Stimulated activated naive CD8-positive, alpha-beta T cell treated with anti-CD3 and anti-CD28 coated beads, Interleukin-15, Interleukin-2, amounts not matched to agents 100 U/mL and 50 U/mL, for 24 hours (primary cell): ENCODE measurements at places on chromosomes 1 and 21.

DNA sequence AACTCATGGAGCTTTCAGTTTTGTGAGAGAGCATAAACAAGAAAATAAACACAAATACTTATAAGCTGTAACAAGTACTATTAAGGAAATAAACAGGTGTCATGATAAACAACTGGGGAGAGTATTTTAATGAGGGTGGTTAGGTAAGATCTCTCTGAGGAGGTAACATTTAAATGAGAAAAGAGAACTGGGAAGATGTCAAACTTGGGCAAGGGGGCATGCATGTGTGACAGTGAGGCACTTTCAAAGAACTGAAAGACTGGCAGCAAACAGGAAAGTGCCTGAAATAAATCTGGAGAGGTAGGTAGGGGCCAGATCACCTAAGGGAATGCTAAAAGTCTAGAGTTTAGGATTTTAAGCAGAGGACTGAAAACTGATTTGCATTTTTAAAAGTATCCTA lies 37.8 kb downstream of the NSL1 start:
- DNase-seq = no peak

DNA sequence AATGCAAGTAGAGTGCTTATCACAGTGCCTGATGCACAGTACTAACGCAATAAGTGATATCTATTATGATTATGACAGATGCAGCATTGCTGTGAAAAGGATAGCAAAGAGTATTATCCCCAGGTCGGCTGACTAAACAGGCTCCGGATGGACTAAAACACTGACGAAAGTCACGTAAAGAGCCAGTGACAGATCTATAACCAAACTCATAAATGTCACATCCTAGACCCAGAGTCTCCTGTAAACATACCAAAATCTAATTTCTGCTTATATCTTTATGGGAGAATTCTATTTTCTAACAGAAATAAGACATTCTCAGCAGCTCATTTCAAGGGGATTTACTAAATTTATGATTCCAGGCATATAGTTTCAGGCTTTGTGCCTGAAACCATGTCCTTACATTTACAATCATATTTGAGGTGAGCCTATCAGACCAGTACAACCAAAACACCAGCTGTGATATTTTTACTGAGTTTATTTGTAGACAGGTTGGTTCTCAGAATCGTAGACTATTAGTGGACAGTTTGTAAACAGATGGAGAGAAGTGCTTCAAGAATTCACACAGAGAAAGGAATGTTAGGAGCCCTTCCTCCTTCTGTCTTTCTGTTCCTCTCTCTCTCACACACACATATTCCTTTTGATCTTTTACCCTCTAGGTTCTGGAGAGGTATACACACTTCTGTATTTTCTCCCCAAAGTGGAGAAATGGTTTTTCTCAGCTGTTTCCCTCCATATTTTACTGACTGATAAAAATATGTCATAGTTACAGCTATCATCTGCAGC lies 52.4 kb upstream of the WDR26 start:
- no peak for DNase-seq

- no peak for DNase-seq
These were observed 186.3 kb downstream of the VPS13D start for GRCh38 chr1:12416101-12416500.

- no peak for DNase-seq
These were observed 43.5 kb downstream of the UMODL1 start for GRCh38 chr21:42114646-42115045.

GRCh38 chr1:219236933-219237610 lies 63.4 kb downstream of the LYPLAL1 start:
- DNase-seq = no peak

GRCh38 chr1:235502601-235503402 lies 1.4 kb downstream of the B3GALNT2 start:
- no peak for DNase-seq

GRCh38 chr1:173267453-173267945 lies 60.4 kb upstream of the TNFSF4 start:
- DNase-seq = no peak

- no peak for DNase-seq
These were observed 4.1 kb downstream of the MYBPH start for GRCh38 chr1:203171341-203172183.

GRCh38 chr1:219330001-219330400 lies 156.3 kb downstream of the LYPLAL1 start:
- DNase-seq = no peak

DNA sequence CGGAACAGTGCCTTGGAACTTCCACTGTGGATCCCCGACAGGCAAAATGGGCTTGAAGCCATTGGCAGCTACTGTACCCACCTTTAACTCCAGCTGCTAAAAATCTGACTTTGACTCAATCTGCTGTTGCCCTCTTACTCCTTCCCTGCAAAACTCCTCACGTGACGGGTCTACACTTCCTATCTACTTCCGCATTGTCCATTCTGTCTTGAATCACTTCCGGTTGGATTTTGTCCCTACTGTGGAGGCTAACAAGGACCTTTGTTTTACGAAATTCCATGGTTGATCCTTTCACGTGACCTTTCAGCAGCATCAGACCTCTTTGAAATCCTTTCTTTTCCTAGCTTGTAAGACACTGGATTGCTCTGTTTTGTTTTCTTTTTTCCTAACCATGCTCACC lies 268.4 kb downstream of the PRDM2 start:
- DNase-seq = no peak

DNA sequence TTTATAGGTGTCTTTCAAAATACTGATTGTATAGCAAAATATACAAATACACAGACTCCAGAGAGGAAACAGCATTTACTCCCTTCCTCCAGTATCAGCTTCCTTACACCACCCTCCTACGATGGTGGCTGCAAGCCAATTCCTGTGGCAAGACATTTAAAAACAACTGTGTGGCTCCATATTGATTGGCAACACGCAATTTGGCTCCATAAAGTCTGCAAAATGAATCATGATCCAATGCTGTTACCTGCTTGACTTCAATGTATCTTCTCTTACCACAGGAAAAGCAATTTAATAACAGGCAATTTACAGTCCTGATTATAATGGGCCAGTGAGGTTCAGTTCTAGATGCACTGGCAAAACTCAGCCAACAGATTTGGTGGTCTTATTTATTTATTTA lies 19.7 kb upstream of the ATP6V1G3 start:
- DNase-seq = no peak

GRCh38 chr1:230277201-230278025 lies 148.7 kb downstream of the PGBD5 start:
- no peak for DNase-seq

- no peak for DNase-seq
These were observed 4.2 kb upstream of the TFF3 start for GRCh38 chr21:42319376-42319775.

DNA sequence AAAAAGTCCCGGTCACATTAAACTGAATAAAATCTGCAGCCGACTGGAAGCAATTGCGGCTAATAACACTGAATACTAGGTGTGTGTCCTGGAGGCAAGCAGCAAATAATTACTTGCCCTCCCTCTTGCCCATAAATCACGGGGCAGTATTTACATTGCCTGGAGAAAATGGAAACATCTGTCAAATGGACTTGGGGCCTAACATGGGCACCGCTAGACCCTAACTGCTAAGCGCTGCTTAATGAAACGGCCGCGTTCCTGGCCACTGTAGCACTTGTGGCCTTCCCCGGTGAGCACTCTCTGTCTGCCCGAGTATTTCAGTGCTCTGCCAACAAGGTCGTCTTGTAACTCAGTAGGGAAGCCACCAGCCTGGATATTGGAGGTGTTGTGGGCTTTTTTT lies 23.9 kb upstream of the KNCN start:
- DNase-seq = no peak

- no peak for DNase-seq
These were observed 39.9 kb upstream of the RGL1 start for GRCh38 chr1:183764981-183765380.

DNA sequence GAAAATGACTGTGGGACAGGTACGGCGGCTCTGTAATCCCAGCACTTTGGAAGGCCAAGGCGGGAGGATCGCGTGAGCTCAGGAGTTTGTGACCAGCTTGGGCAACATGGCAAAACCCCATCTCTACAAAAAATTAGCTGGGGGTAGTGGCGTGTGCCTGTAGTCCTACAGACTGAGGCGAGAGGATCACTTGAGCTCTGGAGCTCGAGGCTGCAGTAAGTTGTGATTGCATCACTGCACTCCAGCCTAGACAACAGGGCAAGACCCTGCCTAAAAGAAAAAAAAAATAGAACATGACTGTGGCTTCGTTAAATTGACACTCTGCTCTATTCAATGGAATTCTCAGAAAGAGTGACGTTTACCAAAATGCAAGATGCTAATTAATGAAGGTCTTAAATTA lies 3.9 kb upstream of the DBT start:
- DNase-seq = no peak

DNA sequence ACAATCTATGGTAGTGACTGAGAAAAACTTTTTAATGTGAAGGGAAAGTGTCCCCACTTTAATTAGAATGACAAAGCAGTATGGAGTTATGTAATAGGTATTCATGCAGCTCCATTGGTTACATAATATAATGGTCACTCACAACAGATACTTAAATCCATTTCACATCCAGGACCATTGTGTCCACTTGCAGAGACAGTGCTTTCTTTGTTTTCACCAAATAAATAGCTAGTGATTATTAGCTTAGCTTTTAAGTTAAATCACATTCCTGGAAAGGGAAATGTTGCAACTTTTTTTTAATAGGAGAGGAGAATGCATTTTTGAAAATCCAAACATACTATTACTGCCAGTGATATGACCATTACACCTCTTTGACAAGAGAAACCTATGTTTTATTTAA lies 22.9 kb downstream of the RGL1 start:
- no peak for DNase-seq

DNA sequence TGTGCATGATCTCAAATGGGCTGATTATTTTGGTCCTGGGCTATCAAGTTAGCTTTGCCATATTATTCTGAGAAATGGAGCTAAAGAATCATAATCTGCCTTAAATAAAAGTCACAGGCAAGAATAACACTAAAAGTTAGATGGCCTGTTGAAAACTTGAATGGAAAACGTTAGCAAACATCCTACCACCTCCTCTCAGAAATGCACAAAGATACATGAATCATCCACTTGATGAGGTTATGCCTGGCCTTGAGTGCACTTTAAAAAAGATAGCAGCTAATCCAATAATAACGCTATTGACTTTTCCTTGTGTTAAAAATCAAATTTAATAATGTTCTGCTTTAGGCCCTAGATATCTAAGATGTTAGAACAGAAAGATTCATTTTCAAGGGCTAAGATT lies 108.0 kb downstream of the KCNJ6 start:
- no peak for DNase-seq

GRCh38 chr1:66286307-66286706 lies 247.6 kb upstream of the SGIP1 start:
- no peak for DNase-seq

DNA sequence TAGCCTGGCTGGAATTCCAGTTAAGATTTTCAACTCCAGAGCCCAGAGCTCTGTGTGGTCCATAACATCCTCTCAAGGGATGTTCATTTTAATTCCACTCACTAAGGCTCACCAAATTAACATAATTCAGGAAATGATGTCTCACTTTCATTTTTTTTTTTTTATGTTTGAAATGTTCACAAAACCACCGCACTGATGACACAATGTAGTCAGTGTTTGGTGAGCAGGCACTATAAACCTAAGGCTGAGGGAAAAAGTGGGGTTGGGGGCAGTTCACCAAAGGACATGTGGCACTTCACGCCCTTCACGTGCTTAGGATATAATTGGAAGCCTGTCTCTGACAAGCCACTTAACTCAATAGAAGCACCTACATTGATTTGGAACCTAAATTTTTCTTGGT lies 177.3 kb upstream of the CAMK1G start:
- DNase-seq = no peak

- no peak for DNase-seq
These were observed 152.6 kb upstream of the RNPC3 start for GRCh38 chr1:103372866-103373265.

- no peak for DNase-seq
These were observed 14.7 kb downstream of the ATPAF1 start for GRCh38 chr1:46653405-46653958.

DNA sequence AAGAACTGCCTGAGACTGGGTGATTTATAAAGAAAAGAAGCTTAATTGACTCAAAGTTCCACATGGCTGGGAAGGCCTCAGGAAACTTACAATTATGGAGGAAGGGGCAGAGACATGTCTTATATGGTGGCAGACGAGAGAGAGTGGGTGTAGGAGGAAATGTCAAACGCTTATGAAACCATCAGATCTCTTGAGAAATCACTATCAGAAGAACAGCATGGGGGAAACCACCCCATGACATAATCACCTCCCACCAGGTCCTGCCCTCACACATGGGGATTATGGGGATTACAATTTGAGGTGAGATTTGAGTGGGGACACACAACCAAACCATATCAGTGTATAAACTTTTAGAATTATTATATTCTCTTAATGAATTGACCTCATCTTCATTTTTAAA lies 335.9 kb upstream of the DPYD start:
- DNase-seq = no peak

DNA sequence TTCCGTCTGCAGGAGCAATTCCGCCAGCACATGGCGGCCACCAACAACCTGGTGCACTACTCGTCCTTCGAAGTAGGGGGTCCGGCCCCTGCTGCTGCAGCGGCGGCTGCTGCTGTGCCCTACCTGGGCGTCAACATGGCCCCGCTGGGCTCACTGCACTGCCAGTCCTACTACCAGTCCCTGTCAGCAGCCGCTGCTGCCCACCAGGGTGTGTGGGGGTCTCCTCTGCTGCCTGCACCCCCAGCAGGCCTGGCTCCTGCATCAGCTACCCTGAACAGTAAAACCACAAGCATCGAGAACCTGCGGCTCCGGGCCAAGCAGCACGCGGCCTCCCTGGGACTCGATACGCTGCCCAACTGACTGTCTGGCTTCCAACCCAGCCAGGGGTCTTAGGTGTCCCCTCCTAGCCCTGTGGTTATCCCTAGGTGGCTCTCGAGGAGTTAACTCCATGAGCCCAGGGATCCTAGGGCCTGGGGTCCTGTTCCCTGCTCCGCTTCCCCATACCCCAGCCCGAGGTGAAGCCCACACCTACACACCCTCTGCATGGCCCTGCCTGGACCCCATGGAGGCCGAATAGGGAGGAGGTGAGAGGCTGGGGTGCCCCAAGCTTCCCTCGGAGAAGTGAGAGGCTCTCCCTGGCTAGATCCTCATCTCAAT lies 22.6 kb downstream of the DMBX1 start:
- DNase-seq = no peak

- DNase-seq = peak; percentile 54
These were observed 20.7 kb downstream of the FOXO6 start for GRCh38 chr1:41381692-41382479.

GRCh38 chr1:161119092-161119903 lies 1.4 kb downstream of the NIT1 start:
- DNase-seq = peak; percentile 59
